Activated CD4-positive, CD25-positive, alpha-beta regulatory T cell (primary cell): ENCODE measurements at places on chromosomes 13 and 19.

GRCh38 chr19:28397306-28397705 lies 815.6 kb downstream of the UQCRFS1 start:
- no peak for DNase-seq

- no peak for DNase-seq
Measured at GRCh38 chr19:46365561-46365960, 18.7 kb downstream of the PPP5C start.

- no peak for DNase-seq
Measured at GRCh38 chr13:84864341-84864740, 934.9 kb downstream of the SLITRK6 start.

DNA sequence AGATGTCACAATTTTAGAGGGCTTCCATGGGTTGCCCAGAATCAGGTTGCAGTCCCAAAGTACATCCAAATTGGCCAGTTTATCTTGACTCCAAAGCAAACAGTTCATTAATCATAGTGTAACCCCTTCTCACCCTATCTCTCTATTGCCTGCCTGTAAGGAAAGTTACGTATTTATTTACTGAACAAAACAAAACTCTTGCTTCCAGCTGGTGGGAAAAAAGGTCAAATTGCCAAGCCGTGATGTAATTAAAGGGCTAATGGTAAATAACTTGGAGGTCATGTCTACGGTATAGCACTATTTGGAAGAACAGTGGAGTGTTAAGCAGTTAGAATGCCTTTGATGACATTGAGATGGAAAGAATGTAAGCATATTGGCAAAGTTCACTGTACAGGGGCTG lies 214.0 kb downstream of the DLEU7 start:
- DNase-seq = no peak

GRCh38 chr13:112179995-112180394 lies 113.0 kb downstream of the SOX1 start:
- no peak for DNase-seq

- no peak for DNase-seq
Measured at GRCh38 chr13:34207334-34207733, 389.4 kb downstream of the RFC3 start.

GRCh38 chr13:21336609-21337349 lies 122.3 kb downstream of the ZDHHC20 start:
- no peak for DNase-seq

GRCh38 chr19:752652-753517 lies 2.0 kb downstream of the MISP start:
- no peak for DNase-seq
